Fibroblast of pulmonary artery (primary cell): ENCODE measurements at places on chromosomes 16 and 17.

DNA sequence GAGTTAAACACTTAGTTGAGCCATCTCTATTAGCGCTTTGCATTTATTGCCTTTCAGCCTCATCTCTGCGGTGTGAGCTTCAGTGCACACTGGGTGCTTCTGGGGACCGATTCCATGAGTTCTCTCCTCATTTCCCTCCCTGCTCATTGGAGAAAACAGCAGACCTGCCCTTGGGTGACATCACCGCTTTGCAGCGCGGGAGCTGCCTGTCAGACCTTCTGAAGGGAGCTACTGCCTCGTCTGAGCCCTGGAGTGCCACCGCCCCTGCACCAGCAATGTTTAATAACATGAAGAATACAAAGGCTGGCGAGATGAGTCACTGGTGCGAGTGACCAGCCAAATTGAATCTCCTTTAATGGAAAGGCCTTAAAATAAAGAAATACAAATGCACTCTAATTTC lies 30.2 kb upstream of the CPPED1 start:
- no peak for DNase-seq

GRCh38 chr16:48123104-48123788 lies 32.5 kb downstream of the ABCC12 start:
- peak; percentile 97 for DNase-seq

DNA sequence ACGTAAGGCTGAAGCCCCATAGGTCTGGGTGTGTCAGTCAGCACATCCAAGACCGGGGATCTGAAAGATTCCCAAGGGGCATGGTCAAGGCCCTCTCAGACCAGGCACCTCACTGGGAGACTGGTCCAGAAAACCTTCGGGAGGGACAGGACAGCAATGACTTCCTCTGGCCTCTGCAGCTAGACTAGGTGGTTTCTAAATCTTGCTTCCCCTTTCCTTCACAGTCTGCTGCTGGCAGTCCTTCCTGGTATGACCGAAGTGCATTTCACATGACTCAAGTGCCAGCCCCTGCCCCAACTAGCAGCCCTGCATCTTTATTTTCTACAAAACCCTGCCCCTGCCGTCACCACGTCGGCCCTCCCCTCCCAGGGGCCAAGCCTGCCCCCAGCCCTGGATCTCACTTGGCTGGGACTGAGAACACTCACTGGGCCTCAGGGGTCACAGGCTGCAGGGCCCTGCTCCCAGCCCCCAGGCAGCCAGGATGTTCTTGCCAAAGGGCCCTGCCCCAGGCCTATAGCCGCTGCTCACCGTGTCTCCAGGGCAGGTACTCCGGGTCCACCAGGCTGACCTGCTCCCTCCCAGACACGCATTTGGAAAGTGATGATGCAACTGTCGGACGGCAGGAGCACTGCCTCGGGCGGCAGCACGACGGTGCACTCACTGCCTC lies 18.3 kb downstream of the POLR3K start:
- no peak for DNase-seq

DNA sequence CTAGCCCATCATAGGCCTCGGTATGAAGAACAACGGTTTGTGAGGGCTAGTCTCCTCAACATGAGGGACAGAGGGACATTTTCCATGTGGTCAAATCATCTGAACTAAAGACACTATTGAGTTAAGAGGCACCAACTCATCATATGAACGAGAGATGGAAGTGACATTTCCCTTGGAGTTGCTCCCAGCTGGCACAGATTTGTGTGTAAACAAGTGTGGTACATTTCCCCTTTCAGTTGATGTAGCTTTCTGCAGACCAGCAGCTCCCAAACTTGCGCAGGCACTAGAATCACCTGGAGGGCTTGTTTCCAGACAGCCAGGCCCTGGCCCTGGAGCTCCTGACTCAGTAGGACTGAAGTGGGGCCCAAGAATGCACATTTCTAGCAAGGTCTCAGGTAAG lies 205.5 kb downstream of the PARN start:
- no peak for DNase-seq

DNA sequence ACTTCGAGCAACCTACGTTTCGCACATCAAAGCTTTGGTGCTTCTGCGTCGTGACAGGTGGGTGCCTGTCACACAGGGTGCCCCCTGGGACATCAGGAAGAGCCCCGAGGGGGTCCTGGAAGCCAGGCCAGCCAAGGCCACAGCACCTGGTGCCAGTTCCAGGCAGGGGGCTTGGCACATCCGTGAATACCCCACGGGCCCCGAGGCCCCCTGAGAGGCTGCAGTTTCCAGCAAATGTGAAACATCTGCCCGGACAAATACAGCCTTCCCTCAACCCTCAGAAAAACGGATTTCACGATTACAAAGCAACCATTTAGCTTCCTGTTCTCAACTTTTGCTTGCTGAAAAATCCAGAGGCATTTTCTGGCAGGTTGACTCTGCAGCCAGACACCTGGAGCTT lies 109.3 kb upstream of the METRNL start:
- no peak for DNase-seq

- DNase-seq = no peak
Observed at GRCh38 chr16:11750056-11750455, 7.4 kb upstream of the TXNDC11 start.

GRCh38 chr17:10807704-10808128 lies 3.8 kb upstream of the TMEM238L start:
- DNase-seq = no peak

DNA sequence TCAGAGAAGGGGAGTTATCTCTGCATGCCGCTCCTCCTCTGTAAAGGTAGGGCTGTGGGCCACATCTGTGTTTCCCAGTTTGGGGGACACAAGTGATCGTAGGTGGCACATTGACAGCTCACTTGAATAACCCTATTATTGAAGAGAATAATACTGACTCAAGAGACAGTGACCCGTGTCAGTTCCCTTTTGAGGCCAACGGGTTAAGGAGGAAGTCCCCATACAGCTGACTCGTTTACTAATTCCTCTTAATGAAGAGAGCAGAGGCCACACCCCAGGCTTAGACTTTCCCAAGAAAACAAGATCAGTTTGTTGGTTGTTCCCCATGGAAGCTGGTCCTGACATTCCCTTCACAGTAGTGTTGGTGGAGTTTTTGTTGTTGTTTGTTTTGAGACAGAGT lies 33.0 kb downstream of the IL4R start:
- DNase-seq = no peak

- DNase-seq = no peak
Observed at GRCh38 chr16:88570691-88571092, 489 bp downstream of the ZC3H18 start.

DNA sequence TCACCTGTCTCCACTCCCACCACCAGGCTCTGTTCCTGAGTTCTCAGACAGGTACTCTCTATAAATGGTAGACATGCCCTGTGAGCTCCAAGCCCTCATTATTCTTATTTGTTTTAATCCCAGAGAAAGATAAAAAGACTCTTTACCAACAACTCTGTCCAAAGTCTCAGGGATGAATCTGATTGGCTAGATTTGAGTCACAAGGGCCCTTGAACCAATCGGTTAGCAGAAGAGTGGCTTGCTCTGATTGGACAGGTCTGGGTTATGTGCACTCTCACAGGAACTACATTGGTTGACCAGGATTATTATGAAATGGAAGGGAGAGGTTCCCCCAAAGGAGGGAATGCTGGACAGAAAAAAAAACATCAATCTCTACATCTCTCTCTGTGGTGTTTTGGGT lies 7.5 kb downstream of the COTL1 start:
- no peak for DNase-seq

DNA sequence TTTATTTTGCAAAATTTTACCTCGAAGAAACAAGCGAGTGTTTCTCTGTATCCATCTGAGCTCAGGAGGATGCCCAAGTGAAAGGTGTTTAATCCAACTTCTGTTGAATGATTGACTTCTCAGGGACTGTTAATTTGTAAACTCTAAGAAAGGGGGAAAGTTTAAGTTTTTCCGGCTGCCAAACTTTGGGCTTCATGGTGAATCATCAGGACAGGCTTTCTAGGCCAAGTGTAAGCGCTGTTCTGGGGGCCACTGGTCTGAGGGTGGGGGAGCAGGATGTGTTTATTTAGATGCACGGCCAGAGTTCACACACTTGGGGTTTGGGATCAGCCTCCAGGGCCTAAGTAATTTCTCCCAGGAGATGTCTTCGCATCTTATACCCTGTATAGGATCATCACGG lies 110.4 kb downstream of the PITPNC1 start:
- DNase-seq = peak; percentile 20

DNA sequence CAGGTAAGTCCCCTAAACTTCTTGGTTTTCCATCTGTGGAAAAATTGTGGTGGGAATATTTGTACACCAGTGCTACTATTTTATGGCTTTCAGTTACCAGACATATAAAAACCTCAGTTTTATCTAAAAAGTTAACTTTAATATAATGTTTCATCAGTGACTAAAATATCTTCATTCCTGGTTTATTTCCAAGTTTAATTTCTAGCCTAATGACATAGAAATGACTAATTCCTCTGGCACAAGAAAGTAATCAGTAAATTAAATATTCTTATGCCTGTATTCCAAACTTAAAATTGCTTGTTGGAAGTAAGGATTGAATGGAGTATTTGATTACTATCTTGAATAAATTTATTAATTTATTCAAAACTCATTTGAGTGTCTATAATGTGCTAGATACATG lies 757.0 kb downstream of the CDH11 start:
- no peak for DNase-seq

DNA sequence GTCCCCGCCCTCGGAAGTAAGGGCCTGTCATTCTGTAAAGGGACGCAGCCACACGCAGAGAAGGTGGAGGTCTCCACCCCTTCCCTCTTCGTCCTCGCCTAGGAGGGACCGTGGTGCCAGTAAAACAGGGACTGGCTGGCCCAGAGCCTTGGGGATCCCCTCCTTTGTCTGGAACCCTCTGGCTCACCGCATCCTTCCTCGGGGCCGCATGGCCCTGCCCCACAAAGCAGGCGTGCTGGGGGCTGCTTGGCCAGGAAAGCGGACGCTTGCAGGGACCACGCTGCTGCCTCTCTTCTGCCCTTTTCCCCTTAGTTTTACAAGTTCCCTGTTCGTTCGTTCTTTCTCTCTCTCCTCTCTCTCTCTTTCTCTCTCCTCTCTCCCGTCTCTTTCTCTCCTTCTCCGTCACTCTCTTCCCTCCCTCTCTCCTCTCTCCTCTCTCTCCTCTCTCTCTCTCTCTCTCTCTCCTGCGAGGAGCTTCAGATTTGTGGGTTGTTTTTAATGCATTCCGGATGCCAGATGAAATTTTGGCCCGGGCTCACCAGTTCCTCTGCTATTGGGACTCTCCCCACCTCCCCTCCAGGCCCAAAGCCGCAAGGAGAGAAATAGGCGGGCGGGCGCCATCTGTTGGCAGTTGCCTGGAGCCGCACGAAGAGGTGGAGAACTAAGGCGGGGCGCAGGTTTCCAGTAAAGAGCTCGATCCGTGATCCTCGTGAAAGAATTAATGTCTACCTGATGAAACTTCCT lies 35.1 kb upstream of the CDRT4 start:
- DNase-seq = peak; percentile 94

DNA sequence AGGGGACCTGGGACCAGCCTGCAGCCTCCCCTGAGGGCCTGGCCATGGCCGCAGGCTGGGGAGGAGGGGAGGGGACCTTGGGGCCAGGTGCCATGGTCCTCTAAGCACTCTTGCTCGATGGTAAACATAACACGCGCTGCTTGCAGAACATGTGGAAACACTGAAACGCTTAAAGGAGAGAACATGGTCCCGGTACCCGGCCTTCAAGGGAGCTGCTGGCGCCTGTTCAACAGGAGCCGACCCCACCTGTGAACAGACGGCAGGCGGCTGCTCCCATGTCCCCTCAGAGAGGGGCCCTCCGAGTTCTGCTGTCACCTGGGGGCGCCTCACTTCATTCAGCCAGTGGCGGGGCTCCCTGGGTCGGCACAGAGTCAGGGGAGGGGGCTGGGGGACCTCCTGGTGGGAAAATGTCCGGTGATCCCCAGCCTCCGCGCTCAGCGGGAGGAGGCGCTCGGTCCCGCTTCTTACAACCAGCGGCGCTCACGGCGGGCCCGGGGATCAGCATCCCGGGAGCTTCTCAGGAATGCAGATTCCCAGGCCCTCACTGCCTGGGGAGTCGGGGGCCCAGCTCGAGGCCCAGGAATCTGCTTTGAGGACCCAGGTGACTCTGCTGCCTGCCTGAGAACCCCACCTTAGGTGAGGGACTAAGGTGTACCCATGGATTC lies 854 bp upstream of the SSTR5 start:
- DNase-seq = no peak

DNA sequence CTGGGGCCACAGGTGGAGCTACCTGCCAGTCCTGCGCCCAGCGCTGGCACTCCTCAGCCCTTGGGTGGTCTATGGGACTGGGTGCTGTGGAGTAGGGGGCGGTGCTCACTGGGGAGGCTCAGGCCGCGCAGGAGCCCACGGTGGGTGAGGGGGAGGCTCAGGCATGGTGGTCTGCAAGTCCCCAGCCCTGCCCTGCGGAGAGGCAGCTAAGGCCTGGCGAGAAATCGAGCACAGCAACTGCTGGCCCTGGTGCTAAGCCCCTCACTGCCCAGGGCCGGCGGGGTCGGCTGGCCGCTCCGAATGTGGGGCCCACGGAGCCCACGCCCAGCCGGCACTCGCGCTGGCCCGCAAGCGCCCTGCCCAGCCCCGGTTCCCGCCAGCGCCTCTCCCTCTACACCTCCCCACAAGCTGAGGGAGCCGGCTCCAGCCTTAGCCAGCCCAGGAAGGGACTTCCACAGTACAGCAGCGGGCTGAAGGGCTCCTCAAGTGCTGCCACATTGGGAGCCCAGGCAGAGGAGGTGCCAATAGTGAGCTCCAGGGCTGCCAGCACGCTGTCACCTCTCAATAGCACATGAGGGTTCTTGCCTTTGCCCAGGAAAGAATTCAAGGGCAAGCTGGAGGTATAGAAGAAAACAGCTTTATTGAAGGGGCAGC lies 11.0 kb upstream of the EEF2KMT start:
- DNase-seq = no peak

DNA sequence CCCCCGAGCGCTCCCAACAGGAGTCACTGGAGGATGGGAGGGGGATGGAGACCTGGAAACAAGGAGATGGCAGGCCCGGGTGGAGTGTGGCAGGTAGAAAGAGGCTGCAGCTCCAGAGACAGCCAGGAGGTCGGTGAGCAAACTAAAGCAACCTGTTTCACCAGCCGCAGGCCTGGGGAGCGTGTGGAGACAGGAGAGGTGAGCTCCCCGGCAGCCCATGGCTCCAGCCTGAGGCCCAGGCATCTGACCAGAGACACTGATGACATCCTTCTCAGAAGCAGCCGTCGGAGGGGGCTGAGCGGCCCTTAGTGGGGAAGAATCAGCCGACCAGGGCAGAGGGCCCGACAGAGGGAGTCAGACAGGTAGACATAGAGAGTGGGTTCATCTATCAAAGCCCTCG lies 165.1 kb downstream of the ZNF423 start:
- no peak for DNase-seq

DNA sequence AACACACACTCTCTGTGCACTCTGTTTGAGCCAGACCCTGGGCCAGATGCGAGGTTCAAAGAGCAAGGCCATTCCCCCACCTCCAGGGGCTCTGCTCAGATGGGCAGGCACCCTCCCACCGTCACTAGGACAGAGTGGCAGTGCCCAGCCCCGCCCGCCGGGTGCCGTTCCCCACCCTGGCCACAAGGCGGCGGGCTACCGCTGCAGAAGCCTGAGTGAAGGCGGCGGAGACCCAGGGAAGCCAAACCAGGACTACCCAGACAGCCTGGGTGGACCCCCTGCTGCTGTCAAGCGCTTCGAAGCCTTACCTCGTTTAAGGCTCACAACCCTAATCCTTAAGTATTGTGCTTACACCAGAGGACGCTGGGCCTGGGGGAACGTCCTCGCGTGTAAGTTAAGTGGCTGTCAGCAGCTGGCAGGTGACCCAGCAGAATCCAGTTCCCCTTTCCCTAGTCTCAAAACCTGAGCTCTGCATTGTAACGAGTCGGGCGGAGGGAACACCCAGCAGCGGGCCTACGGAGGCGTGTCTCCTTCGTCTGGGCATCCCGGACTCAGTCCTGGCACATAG lies 4.5 kb downstream of the ARHGAP27 start:
- peak; percentile 59 for DNase-seq

- DNase-seq = no peak
Observed at GRCh38 chr17:17540278-17540906, 44.2 kb upstream of the RASD1 start.

- DNase-seq = peak; percentile 84
Observed at GRCh38 chr17:76556765-76557367, 17.0 kb downstream of the PRCD start.
